ENCODE measurements at places on chromosomes 12 and 14.

DNA sequence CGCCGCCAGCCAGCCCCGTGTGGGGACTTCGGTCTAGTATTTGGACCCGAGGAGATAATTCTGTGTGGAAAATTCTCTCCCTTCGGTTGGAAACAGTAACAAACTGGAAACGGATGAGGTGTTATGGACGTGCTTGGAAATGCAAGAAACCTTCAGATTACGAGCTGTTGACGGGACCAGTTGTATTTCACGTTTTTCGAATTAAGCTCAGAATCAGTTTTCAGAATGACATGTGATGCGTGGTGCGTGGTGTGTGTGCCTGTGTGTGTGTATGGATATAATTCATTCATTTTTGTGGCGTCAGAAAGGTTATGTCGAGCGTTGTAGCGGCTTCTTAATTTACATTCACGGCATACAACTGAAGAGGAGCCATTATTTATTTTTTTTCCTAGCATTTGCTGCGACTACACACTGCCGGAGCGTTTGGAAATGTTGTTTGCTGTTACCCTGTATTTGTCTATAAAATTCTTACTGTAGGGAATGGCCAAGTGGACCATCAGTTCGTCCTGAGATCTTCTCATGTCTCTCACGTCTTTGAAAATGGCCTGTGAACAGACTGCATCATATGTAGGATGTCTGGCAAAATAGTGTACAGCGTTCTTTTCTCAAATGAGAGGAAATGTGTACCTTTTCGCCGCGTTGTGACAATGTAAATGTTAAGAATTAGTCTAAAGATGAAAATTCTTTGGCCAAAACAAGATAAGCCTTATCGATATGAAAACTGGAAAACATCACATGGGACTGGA, 1.3 kb downstream of the TRAF3 start:
- no peak for DNase-seq

GRCh38 chr14:64880221-64881121, 764 bp upstream of the SPTB start:
- DNase-seq = no peak

DNA sequence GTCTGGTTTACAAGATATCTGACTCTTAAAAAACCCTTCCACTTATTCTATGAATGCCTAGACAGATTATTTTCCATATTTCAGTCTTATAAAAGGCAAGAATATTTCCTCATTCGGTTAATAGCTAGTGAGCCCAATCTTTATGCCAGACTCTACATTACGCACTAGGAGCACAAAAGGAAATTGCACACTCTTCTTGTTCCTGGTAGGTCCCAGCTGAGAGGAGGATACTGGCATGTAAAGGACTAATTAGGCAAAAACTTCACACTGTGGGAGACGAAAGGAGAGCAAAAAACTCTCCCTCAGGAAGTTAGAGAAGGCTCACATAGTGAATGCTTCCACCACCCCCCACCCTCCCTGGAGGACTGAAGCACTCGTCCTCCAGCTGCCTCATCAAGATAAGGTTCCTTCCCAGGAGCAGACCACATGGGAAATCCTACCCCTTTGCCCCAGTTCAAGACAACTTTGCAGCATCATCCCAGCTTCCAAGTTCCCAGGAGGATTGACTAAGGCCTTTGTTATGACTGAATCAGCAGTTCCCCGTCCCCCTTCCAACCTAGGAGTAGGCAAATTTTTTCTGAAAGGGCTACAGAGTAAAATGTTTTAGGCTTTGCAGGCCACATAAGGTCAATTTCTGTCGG, 14.5 kb downstream of the CAPZA3 start:
- DNase-seq = peak; percentile 82

- DNase-seq = peak; percentile 40
Observed at GRCh38 chr12:39332661-39333175, 110.2 kb downstream of the KIF21A start.

- no peak for DNase-seq
Observed at GRCh38 chr12:60602601-60603000, 1006.8 kb downstream of the SLC16A7 start.

- no peak for DNase-seq
Observed at GRCh38 chr14:37343307-37344094, 145.8 kb downstream of the MIPOL1 start.

- DNase-seq = no peak
Observed at GRCh38 chr12:128914908-128915563, 61.8 kb downstream of the GLT1D1 start.

DNA sequence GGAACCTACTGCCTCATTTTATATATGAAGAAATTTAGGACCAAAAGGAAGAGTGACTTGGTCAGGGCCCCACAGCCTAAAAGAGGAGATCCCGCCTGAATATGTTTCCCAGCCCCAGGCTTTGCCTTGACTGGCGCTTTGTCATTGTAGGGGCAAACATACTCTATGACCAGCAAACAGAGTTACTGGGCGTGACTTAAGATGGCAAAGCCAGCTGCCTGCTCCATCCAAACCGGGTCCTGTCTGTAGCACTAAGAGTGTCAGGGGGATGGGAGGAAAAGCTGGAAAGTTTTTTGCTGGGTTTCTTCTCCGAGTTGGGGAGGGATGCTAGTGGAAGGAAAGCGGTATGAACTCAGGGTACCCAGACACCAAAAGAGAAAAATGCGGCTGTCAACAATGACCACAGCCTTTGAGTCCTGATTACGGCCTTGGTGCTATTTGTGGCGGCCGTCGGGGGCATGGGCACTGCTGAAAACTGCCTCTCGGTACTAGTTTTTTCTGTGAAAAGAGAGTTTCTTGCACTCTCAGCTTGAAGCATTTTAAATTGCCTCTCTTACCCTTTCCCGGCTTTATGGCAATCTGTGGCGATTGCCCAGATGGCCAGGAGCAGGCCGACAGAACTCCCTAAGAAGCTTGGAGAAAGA, 82.7 kb downstream of the PRIMA1 start:
- DNase-seq = no peak
